ENCODE measurements at places on chromosomes 2 and 18.

GRCh38 chr2:241350878-241351639, 5.0 kb upstream of the FARP2 start:
- DNase-seq, result no peak

GRCh38 chr2:10431797-10432196, 16.3 kb downstream of the ODC1 start:
- DNase-seq, result no peak

DNA sequence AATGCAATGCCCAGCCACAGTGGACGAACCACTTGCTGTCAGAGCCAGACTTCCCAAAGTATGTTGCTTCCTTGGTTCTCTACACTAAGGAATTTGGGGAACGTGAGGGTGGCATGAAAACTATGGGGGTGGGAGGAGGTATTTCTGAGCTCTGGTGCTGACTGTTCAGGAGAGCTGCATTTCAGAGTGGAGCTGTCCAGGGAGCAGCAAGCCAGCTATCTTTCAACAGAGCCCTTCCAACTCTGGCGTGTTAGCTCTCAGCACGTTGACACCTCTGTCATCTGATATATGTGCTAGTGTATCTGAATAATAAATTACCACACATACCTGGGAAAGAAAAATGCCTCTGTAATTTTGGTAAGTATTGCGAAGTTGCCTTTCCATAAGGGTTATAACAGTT, 66.1 kb downstream of the SAP130 start:
- DNase-seq, result no peak

DNA sequence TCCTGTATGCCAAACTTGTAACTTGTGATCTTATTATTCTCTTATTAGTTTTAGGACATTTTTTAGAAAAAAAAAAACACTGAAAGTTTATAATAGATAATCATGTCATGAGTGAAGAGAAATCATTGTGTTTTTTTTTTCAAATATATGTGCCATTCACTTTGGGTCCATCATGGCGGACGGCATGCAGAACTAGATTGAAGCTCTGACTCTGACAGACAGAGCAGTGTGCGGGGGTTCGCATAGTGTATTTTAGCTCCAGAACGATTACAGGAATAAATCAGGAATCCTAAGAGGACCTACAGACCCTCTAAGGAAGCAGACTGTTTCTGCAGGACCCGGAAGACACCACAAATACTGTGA, 484.4 kb upstream of the REG3G start:
- no peak for DNase-seq

DNA sequence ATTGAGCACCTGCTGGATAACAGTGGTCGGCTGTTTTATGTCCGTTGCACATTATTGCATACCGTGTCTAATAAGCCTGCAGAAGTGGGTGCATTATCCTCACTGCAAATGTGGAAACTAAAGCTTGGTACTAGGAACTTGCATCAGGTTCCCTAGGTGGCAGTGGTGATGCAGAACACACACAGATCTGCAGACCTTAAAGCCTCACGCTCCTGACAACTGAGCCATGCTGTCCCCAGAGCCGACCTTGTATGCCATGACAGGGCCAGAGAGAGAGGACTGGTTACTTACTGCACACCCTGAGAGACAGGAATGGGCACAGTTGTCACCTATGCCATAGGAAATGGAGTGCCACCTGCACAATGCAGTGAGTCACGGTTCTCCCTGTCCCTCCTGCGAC, 151.8 kb downstream of the SH3RF3 start:
- DNase-seq, result no peak

Data from activated T-cell treated with anti-CD3 and anti-CD28 coated beads, Interleukin-2, amount 50 U/mL, for 1 hour (primary cell).